ENCODE measurements at places on chromosomes 2 and 18. TPM values are rescaled to one million over a fixed set of nuclear protein-coding genes. Genes with fewer than 3 reads are reported as not detected.

DNA sequence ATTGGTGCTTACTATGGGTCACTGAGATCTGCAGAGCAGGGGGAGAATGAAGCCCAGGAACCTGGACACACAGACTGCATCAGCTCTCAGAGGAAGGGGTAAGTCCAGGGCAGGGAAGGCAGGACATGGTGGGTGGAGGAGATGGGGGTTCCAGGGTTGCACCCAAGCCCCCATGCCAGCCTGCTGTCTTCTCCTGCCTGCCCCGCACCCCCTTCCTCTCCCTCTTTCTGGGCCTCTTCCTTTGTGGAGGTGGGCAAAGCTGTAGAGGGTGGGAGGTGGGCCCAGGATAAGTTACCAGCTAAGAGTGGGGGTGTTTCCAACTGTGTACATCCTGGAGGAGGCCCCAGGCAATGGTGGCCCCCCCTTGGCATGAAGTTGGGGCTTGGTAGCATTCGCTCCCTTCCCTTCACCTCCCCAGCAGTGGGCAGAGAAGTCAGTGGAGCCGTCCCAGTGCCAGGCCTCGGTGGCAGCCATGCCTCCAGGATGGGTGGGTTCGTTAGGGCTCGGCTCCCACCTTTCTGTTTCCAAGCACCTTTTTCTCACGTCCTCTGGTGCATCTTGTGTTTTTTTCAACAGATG is 132.2 kb downstream of the CLIP4 start:
- no peak for DNase-seq

GRCh38 chr2:146079216-146079615 is 1559.3 kb upstream of the ZEB2 start:
- no peak for DNase-seq

The SIX3 gene
- total RNA-seq, result not detected

DNA sequence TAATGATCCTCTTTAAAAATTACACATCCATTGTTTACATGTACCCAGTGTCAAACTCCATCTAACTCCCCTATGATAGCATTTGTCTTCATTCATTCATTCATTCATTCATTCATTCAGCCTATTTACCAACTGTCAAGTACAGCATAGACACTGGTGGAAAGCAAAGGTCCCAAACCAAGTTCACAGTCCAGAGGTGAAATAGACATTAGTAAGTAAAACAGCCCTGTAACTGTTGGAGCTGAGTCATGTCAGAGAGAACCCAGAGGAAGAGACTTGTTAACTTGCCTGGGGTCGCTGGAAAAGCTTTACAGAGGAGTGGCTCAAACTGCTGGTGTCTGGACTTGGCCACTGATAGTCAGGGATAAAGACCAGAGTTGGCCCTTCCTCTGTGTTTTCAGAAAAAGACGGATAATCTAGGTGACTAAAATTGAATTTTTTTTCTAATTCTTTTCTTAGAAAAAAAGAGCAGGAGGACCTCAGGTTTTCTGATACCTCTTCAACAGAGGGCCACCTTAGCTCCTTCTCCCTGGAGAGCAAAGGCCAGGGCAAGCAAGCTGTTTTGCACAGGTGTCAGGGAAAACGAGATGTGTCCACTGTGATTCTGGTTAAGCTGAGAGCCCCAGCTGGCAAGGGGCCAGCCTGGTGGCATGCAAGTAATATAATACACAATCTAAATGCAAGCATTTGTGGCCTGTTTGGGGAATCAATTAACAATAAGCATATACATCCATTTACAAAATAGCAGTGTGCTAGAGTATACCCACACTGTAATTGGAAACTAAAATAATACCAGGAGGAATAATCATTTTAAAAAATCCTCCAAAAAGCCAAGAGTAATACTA is 96.7 kb upstream of the SLC14A2 start:
- no peak for DNase-seq

- DNase-seq, result peak; percentile 17
These were observed 1.4 kb downstream of the PSD4 start for GRCh38 chr2:113175042-113175628.

- no peak for DNase-seq
These were observed 58.7 kb downstream of the AFTPH start for GRCh38 chr2:64582774-64583340.

The DNAJC5G gene
- total RNA-seq, result 0.38 TPM

GRCh38 chr2:202750763-202751427 is 116.1 kb downstream of the FAM117B start:
- DNase-seq, result no peak

- no peak for DNase-seq
These were observed 278.6 kb downstream of the CDH19 start for GRCh38 chr18:66325251-66325650.

DNA sequence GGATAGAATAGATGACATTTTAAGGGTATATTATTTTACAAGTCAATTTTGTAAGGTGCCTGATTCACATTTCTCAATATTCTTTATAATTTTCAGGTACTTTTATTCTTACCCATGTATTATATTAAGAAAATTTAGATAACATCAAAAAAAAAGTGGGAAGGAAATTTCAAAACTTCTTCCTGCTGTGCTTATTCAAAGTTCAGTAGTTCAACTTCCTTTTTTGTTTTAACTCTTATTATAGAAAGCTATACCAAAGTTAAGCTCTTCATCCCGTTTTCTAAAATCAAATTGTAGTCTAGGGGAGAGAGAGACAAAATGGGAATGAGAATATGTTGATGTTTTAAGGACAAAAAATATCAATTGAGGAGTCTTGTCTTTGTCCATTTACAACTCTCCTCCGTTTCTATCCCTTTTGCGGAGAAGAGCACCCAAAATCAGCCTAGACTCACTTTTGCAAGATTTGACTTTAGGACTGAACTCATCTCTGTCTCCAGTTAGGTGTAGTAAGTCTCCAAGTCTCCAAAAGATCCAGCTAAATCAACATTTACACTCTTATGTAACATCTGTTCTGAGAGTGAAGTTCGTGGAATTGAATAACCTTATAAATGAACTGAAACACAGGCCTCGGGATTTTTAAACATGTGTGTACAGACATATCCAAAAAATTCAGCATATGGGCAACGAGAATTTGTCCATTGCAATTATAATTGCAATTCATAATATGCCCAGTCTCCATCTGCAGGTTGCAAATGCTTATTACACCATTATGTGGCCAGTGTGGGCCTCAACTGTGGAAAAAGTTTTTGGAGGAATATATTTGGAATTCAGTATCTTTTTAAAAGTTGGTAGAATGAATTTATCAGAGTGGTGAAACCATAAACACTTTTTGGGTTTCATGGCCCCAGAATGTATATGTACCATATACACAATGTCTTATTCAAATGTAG is 23.9 kb downstream of the FAM124B start:
- no peak for DNase-seq

The GKN2 gene
- not detected for total RNA-seq

DNA sequence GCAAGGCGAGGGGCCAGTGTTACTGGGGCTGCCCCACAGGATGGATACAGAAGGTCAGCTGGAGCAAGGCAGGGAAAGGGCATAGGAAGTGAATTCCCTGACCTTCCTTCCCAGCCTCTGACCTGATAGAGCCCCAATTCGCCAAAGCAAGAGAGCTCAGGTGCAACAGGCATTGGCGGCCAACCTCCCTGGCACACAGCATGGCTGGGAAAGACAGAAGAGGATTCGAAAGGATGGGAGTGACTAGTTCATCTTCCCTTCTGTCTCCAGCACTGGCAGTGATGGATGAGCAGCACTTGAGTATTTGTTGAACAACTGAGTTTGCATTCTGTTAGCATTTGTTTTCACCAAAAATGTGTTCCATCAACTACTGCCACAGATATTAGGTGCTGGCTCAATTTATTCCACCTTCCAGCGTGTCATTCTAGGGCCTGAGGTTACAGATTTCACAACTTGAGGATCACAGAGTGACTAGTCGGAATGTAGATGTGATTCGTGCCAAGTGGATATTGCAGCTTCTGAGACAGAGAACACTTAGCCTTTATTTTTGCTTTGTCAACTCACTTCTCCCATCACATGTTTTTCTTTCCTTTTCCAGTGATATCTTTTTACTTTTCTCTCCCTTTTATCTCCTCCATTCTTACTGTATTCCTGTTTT is 6.2 kb downstream of the COPS8 start:
- DNase-seq, result no peak

DNA sequence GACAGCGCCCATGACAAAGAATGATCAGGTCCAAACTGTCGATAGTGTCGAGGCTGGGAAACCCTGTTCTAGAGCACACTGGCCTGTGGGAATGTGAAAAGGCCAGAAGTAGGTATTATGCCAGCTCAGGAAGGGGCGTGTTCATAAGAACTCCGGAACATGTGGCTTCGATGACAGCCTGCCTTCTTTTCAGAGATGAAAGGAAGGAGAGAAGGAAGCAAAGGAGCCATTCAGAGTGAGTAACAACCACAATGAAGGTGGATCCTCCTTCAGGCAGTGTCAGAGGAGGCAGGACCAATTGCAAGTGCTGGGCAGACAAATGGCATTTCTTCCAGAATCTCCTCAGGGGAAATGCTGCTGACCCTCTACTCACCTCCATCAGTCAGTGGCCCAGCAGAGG is 58.5 kb downstream of the NCKAP5 start:
- DNase-seq, result no peak

The BUB1 gene
- 14.7 TPM for total RNA-seq

GRCh38 chr18:25223899-25224886 is 127.8 kb downstream of the ZNF521 start:
- no peak for DNase-seq

- DNase-seq, result no peak
These were observed 146.8 kb upstream of the PGAP1 start for GRCh38 chr2:197073270-197073669.

GRCh38 chr2:200661477-200661876 is 75.7 kb downstream of the AOX1 start:
- no peak for DNase-seq

DNA sequence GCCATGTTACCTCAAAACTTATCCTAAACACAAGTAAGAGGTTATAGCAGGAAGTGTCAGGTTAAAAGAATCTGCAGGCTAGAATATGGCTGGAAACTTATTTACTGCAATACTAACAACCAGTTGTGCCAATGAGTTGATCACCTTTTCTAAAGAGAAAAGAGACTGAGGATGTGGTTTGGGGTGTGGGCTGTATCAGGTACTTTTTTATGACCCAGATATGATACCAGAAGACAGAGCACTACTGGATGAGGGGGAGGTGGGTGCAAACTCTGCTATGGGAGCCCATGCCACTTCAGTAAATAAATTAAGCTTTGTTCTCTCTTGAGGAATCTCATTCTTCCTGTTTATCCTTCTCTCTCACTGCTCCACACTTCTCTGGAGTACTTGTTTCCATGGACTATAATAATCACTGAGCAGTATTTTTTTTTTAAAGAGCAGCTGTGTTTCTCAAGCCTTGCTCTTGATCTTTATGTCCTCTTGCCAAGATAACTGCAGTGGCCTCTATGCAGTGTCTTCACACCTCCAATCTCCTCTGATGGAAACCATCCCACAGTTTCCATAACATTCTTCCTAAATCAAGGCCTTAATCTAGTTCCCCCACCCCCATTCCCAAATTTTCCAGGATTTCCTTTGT is 51.2 kb upstream of the NOSTRIN start:
- no peak for DNase-seq

DNA sequence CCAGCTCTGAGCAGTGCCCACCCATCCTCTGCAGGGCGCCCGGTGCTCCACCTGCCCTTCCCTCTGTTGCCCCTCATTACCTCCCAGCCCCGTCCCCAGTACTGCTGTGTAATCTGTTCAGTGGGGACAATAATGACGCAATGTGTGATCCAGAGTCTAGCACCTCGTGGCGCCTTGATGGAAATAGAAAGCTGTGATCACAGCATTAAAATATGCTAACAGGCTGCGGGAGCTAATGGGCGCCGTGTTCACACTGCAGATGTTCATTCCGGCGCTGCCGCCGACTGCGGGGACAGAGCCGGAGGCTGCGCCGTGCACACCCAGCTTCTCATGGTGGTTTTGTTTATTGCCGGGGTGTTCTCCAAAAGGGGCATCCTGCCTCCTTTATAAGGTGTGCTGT is 235.2 kb downstream of the LDLRAD4 start:
- DNase-seq, result no peak

DNA sequence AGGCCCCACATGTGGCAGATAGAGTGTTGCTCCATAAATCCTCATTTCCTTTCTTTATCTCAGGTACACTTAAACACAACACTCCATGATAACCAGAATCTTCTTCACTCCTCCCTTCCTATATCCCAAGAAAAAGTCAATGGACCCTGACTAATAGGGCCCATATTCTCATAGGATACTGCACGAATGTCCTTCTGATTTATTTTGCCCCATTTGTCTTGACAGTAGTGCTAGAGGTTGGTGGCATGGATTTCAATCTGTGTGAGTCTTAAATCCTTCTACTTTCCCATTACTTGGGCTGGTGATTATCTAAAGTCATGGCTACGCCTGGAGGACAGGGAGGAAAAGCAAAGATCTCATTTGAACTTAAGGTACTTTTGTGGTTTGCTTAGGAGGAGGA is 156.0 kb downstream of the ACOXL start:
- DNase-seq, result no peak

The BOLL gene
- total RNA-seq, result not detected

GRCh38 chr2:240995041-240996021 is 3.1 kb upstream of the SNED1 start:
- DNase-seq, result no peak

The SCYGR4 gene
- not detected for total RNA-seq

DNA sequence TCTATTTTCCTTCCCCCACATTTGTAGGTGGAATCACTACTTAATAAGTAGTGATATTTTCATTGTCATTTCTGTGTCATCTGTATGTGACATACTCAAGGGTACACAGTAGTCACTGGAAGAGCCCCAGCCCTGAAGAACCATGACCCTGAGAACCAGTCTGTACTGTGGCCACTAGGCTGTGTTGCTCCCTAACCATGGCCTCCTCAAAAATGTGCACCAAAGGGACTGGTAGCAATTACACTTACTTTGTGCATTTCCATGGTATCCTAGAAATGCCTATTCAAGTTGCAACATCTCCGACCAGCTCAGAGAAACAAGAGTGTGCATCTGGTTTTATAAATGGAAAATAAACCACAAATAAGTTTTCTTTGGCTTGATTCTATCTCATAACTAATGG is 155.1 kb downstream of the DOCK10 start:
- DNase-seq, result no peak

DNA sequence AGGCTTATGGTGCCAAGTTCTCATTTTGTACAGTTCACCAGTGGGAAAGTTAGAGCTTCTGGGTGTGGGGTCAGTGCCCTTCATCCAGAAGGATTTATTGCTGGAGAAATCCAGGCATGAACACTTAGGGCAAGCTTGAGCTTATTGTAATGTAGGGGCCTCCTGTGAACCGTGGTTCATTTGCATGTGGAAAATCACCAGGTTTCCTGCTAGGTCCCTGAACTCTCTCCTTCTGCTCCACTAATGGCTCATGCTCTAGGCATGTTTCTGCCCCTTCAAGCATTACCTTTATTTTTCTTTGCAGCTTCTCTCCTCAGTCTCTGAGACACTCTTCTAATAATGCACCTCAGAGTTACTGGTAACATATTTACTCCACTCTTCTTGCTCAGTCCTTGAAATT is 79.3 kb upstream of the FAM98A start:
- DNase-seq, result no peak

The YES1 gene
- total RNA-seq, result 105 TPM

The IER3IP1 gene
- total RNA-seq, result 13.8 TPM

DNA sequence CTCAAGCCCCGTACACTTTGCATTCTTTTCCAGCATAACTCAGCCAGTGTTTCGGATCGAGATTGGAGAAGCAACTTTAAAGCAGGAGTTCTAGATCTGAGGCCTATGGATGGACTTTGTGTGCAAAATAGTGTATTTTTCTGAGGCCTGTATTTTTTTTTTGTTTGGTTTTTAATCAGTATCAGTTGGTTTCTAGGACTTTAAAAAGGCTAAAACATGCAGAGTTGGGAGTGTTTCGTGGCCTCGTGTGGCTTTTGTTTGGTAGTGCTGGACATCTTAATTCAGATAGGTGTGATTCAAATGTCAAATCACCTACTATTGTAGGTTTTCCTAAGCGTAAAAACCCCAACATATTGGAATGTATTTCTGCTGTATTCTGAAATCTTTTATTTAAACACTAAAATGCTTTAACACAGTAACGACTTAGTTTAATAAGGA is 282 bp upstream of the PUS10 start:
- no peak for DNase-seq

All from esophagus squamous epithelium (tissue), 5 donors.